ENCODE measurements at places on chromosomes 7 and 10. TPM values are rescaled to one million over a fixed set of nuclear protein-coding genes. Genes with fewer than 3 reads are reported as not detected.

HSPB1 gene
- 15.7 TPM for total RNA-seq

TAX1BP1 gene
- total RNA-seq, result 103 TPM

LIPF gene
- not detected for total RNA-seq

ELFN1 gene
- 11.3 TPM for total RNA-seq

ZYX gene
- total RNA-seq, result 13.1 TPM

NEUROD6 gene
- total RNA-seq, result 4.2 TPM

KCND2 gene
- 137 TPM for total RNA-seq

MRLN gene
- 0.69 TPM for total RNA-seq

BMPR1A gene
- 48.0 TPM for total RNA-seq

CASTOR2 gene
- total RNA-seq, result 55.8 TPM

SPDYE16 gene
- 0.23 TPM for total RNA-seq

CPED1 gene
- 4.4 TPM for total RNA-seq

ANKRD61 gene
- total RNA-seq, result 0.46 TPM

CDC14C gene
- total RNA-seq, result not detected

HPSE2 gene
- total RNA-seq, result 0.23 TPM

MRPS33 gene
- total RNA-seq, result 34.4 TPM

COA1 gene
- total RNA-seq, result 61.6 TPM

KIF11 gene
- total RNA-seq, result 12.0 TPM

IDI2 gene
- not detected for total RNA-seq

SLC39A12 gene
- total RNA-seq, result 20.1 TPM

FGF8 gene
- 0.69 TPM for total RNA-seq

MSMB gene
- total RNA-seq, result not detected

SORCS3 gene
- 25.8 TPM for total RNA-seq

LIPJ gene
- total RNA-seq, result 1.6 TPM

ELN gene
- 33.2 TPM for total RNA-seq

CALML5 gene
- total RNA-seq, result not detected

CTTNBP2 gene
- 25.4 TPM for total RNA-seq

WEE2 gene
- 0.23 TPM for total RNA-seq
